COLO829 (cell line): ENCODE measurements at places on chromosomes 7 and 10.

- no peak for DNase-seq
These were observed 37.4 kb downstream of the CCDC6 start for GRCh38 chr10:59868696-59869593.

DNA sequence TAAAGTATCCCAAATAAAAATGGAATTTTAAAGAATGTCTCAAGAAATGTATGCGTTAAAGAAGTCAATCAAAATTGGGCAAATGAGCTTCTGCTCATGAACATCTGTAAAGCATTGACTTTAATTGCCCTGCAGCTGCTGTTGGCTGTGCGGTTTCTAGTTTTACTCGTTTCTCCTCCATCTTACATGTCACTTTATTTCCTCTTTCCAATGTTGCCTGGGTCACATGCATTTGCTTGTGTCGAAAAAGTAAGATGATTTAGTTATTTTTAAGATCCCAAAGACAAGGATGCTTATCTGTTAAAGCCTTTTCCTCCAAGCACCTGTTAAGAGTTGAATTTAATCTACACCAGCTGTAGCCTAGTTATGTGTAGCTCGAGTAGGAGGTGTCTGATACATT is 310.4 kb downstream of the EXOC4 start:
- DNase-seq: no peak

DNA sequence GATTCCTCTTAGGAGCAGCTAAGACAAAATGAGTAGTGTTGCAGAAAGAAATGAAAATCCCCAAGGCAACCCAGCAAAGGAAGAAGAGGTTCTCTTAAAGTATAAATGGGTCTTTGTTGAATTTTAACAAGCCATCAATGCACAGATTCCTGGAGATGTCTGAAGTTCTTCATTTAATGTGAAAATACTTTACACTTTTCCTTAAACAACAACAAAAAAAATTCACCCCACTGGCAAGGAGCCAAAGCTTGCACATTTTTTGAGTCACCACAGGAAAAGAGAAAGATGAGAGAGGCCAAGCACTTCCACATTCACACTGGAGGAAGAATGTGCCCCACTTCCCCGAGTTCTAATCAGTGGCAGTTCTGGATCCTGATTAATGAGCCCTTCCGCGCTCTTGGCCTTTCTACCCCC is 286.4 kb upstream of the MEOX2 start:
- peak; percentile 83 for DNase-seq

DNA sequence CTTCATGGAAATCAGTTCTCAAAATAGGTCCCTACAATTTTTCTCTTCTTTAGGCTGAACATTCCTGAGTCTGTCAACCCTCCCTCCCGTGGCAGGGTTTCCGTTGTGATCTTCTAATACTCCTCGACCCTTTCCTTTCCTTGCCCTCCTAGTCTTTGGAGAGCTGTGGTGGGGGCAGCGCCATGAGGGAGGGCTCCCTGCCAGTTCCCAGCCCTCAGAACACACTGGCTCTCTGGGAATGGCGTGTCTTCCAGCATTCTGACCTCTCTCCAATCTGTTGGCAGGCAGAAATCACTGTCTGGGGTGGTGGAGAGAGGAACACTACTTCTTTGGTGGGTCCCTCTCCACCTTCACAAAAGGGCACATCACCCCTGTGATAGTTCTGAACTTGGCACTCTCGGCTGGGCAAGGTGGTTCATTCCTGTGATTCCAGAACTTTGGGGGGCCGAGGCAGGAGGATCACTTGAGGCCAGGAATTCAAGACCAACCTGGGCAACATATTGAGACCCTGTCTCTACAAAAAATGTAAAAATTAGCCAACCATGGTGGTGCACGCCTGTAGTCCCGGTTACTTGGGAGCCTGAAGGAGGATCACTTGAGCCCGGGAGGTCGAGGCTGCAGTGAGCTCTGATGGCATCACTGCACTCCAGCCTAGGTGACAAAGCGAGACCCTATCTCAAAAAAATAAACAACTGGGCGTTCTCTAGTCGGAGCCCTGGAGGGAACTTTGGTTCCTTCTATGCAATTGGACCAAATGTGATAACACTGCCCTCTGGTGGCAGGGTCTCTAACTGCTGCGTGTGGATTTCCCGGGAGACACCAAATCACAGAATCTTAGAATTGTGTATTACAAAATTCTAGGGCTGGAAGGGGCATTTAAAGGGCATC is 13.1 kb upstream of the ARPC1A start:
- DNase-seq: peak; percentile 87

DNA sequence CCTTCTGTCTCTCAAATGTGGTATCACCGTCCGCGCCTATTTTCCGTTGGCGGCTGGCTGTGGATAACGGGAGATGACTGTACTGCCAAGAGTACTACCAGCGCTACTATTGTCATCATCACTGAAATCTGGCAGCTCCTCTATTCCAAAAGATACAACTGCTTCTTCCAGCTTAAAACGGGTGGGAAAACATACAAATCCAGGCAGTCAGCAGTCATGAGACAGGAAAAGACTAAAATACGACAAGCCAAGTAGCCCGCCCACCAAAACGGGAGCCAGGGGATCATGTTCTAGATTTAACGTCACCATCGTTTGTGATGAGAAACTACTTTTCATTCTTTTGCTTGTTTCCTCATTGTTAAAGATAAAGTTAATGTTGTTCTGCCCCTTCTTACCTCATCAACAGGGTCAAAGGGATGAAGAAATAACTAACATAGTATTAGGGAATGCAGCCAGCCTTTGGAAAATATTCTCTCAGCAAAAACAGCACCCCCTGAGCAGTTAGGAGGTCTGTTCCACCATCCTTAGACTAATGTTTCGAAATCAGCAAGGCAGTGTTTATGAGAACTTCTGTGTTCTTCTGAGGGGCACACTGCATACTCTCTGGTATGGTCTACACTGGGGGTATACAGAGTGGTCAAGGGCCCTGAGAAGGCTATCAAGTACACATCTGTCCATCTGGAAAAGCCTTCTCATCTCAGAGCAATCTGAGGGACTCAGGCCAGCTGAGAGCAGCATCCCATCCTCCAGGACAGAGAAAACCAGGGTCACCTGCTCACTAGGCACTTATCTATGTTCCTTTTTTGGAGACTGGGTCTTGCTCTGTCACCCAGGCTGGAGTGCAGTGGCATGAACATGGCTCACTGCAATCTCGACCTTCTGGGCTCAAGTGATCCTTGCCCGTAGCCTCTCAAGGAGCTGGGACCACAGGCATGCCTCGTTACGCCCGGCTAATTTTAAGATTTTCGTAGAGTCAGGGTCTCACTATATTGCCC is 47.5 kb downstream of the GNA12 start:
- DNase-seq: no peak

DNA sequence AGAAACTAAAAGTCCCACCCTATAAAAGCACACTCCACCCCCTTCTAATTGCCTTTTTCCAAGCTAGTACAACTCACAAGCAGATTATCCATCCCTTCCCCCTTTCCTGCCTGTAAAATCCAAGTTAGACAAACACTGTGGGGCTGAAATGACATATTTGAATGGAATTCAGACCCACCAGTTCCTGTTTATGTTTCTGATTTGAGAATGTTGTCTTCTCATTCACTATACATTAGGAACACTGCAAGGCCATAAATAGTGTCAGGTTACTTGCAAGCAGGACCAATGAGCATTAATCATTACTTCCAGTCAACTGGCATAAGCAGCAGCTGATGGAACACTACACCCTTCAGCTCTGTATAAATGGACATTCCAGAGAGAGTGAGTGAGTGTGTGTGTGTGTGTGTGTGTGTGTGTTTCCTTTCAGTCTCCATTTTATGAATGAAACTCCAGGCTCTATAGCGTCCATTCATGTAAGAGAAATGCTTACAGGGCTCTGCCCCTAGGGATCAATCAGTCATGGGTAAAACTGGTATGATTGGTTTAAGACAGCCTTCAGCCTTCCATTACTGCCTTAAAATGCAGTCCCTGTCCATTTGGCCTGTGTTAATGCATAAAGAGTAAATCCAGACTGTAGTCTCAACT is 69.3 kb downstream of the ETV1 start:
- peak; percentile 81 for DNase-seq

GRCh38 chr10:31346953-31347352 is 27.9 kb downstream of the ZEB1 start:
- no peak for DNase-seq

DNA sequence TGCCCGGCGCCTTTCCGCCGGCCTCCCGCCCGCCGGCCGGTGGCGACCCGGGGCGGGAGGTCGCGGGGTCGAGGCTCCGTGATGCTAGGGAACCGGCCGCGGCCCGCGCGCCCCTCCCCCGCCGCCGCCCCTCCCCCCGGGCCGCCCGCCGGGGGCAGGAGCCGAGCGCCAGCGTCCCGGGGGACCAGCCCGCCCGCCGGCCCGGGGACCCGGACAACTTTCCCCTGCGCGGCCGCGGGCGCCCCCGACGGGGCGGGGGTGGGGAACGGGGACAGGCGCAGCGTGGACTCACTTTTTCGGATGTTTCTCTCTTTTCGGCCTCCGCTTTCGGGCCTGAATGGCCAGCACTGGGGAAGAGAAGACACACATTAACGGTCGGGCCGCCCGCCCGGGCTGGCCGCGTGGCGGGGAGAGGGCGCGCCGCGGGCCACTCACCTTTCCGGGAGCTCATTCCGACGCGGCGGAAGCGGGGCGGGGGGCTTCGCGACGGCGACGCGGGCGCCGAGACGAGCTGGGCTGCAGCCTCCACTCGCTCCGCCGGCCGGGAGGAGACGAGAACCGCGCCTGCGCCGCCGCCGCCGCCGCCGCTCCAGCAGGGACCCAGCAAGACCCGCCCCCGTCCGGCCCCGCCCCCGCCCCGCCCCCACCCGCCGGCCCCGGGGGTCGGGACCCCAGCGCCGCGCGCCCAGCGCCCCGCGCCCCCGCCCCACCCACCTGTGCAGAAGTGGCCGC is at the start of gene SRPK2:
TSS of gene SRPK2 (minus strand) at position 566 of the 732 bp plus-strand sequence.
- DNase-seq: peak; percentile 78
